Purkinje cell (primary cell): ENCODE measurements at places on chromosomes 2 and 18. TPM values are rescaled to one million over a fixed set of nuclear protein-coding genes. Genes with fewer than 3 reads are reported as not detected.

The EPB41L3 gene
- 180 and 211 TPM in 2 replicates for polyA plus RNA-seq

The POTEI gene
- 0.67 TPM in 1 of 2 replicates, not detected in the other for polyA plus RNA-seq

The GLI2 gene
- 0.19 and 0.83 TPM in 2 replicates for polyA plus RNA-seq

The RAPGEF4 gene
- polyA plus RNA-seq, result 28.4 and 37.7 TPM in 2 replicates

The DSG4 gene
- polyA plus RNA-seq, result not detected in 2 replicates

The MAL gene
- polyA plus RNA-seq, result 60.2 and 73.7 TPM in 2 replicates

The FTCDNL1 gene
- polyA plus RNA-seq, result 4.8 and 5.7 TPM in 2 replicates

The CTDP1 gene
- polyA plus RNA-seq, result 0.57 and 0.77 TPM in 2 replicates

The CCDC85A gene
- 0.19 and 0.21 TPM in 2 replicates for polyA plus RNA-seq

The RGPD8 gene
- 0.31 and 3.1 TPM in 2 replicates for polyA plus RNA-seq

The PLCD4 gene
- 12.3 and 13.9 TPM in 2 replicates for polyA plus RNA-seq

The ACVR1 gene
- 7.6 and 10.0 TPM in 2 replicates for polyA plus RNA-seq

The CERKL gene
- polyA plus RNA-seq, result not detected in 2 replicates

The STARD6 gene
- polyA plus RNA-seq, result not detected in 2 replicates

The ZSWIM2 gene
- polyA plus RNA-seq, result not detected in 2 replicates

The LRATD1 gene
- 1.2 and 6.2 TPM in 2 replicates for polyA plus RNA-seq

The TACR1 gene
- polyA plus RNA-seq, result 0.47 and 0.99 TPM in 2 replicates

The ALPI gene
- not detected in 2 replicates for polyA plus RNA-seq

The KANSL1L gene
- polyA plus RNA-seq, result 12.6 and 18.5 TPM in 2 replicates

The DTNA gene
- 38.2 and 75.9 TPM in 2 replicates for polyA plus RNA-seq

The ZNF385B gene
- polyA plus RNA-seq, result 16.3 and 25.8 TPM in 2 replicates

The CFC1 gene
- 0.39 and 0.85 TPM in 2 replicates for polyA plus RNA-seq

The LYG2 gene
- polyA plus RNA-seq, result 0.39 and 11.1 TPM in 2 replicates

The GALR1 gene
- 0.32 TPM in 1 of 2 replicates, not detected in the other for polyA plus RNA-seq

The CD302 gene
- polyA plus RNA-seq, result 3.3 and 5.9 TPM in 2 replicates

The STAM2 gene
- 11.1 and 16.9 TPM in 2 replicates for polyA plus RNA-seq

The LINC00305 gene
- not detected in 2 replicates for polyA plus RNA-seq

The CDCA7 gene
- 0.08 TPM in 1 of 2 replicates, not detected in the other for polyA plus RNA-seq

The CCDC68 gene
- not detected in 2 replicates for polyA plus RNA-seq

The CHRND gene
- not detected in 2 replicates for polyA plus RNA-seq

The KCNG2 gene
- not detected in 2 replicates for polyA plus RNA-seq

The EMX1 gene
- polyA plus RNA-seq, result not detected in 2 replicates

The GKN1 gene
- polyA plus RNA-seq, result 2.8 and 5.7 TPM in 2 replicates

The ANKZF1 gene
- 11.0 and 12.0 TPM in 2 replicates for polyA plus RNA-seq

The DSG2 gene
- not detected in 2 replicates for polyA plus RNA-seq

The GPR39 gene
- polyA plus RNA-seq, result 2.0 and 3.2 TPM in 2 replicates

The CCDC74B gene
- polyA plus RNA-seq, result 0.92 TPM in 1 of 2 replicates, not detected in the other

The PLEK gene
- 0.15 and 0.19 TPM in 2 replicates for polyA plus RNA-seq

The DIPK1C gene
- polyA plus RNA-seq, result 0.60 and 2.6 TPM in 2 replicates

The TRIM43 gene
- not detected in 2 replicates for polyA plus RNA-seq

The SLC8A1 gene
- polyA plus RNA-seq, result 368 and 388 TPM in 2 replicates

The CYS1 gene
- 0.22 and 1.0 TPM in 2 replicates for polyA plus RNA-seq

The LYG1 gene
- not detected in 2 replicates for polyA plus RNA-seq

The BOLL gene
- polyA plus RNA-seq, result 0.46 and 1.8 TPM in 2 replicates

The GNAL gene
- 2.7 and 5.0 TPM in 2 replicates for polyA plus RNA-seq

The TUBA4B gene
- not detected in 2 replicates for polyA plus RNA-seq

The CRACDL gene
- polyA plus RNA-seq, result 0.27 and 7.3 TPM in 2 replicates

The MREG gene
- 21.9 and 31.7 TPM in 2 replicates for polyA plus RNA-seq

The CYP27A1 gene
- polyA plus RNA-seq, result 2.8 and 3.6 TPM in 2 replicates
